HFFc6 (cell line): ENCODE measurements at places on chromosomes 11 and 22. TPM values are rescaled to one million over a fixed set of nuclear protein-coding genes. Genes with fewer than 3 reads are reported as not detected.

DNA sequence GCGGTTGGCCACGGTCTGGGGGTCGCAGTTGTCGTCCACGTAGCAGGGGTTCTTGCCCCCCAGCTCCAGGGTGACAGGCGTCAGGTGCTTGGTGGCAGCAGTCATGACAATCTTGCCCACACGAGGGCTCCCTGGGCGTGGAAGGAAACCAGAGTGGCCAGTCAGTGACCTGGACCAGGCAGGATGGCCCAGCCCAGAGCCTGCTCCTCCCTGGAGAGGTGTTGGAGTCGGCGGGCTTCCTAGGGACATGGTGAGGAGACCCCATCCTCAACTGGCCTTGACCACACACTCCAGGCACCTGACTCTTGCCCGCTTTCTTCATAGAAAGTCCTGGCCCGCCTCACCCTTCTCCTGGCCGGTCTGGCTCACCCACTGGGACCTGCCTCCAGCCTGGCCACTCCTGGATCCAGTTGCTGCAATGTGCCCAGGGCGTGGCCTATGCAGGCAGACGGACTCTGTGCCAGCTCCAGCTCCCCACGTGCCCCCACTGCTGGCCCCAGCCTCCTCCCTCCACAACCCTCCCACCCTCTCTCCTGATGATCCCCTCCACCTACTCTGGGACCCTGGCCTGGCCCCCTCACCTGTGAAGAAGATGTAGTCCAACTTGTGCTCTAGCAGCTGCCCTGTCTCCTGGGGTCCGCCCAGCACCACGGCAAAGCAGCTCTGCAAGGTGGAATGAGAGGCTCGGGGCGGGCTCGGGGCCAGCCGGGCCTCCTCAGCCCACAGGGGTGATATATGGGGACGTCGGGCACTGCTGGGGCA is 8.7 kb downstream of the ALDH3B2 start:
- DNase-seq: no peak

DNA sequence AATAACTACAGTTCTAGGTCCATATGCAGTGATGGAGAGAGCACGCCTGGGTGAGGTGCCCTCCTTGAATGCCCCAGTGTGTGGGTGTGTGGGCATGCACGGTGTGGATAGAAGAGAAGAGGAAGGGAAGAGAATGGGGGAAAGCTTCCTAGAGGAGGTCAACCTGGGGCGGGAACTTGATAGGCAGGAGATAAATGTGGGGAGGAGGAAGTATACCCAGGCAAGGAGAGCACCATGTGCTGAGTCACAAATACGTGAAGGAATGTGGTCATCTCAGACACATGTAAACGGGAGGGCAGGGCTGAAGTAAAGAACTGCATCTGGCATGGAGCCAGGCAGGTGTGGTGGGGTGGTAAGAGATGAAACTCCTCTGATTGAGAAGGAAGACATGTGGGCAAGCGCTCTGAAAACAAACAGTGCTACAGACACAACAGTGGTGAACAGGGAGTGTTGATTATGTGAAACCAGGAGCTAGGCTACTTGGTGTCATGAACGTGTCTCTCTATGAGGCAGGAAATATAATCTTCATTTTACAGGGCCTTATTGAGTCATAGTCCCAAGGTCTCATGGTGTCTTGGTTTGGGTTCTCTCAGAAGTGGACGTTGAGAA is 61.5 kb upstream of the EED start:
- DNase-seq: no peak

DNA sequence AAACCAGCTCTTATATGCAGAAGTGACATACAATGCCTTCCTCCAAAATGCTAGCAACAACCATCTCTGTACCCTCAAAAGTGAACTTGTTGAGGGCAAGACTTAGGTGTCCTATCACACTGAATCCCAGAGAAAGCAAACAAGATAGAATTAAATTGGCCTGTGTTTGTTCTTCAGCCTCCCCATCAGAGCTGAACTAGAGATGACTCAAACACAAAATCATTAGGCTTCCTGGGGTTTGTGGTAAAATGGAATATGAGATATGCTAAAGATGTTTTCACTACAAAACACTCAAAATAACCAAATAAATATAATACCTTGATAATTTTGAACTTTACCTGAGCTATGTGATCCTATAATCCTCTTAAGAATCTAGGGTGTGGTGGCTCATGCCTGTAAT is 31.6 kb downstream of the ZNF214 start:
- peak; percentile 45 for DNase-seq

DNA sequence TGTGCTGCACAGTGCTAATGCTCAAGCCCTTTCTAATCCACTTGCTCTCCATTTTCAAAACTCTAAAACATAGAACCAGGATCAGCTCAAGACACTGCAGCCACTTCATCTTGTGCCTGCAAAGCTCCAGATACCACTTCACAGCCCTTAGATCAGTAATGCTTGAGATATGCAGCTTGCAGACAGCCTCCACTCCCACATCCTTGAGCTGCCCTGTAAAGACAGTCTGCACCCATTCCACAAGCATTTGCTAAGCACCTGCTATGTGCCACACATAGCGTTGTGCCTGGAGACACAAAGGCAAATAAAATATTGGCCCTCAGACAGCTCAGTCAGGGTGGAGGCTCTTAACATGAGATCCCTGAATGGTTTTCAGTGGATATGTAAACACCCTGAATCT is 192.5 kb upstream of the SNX19 start:
- DNase-seq: peak; percentile 78

GRCh38 chr22:49869845-49870712 is 16.4 kb downstream of the ZBED4 start:
- DNase-seq: no peak

DNA sequence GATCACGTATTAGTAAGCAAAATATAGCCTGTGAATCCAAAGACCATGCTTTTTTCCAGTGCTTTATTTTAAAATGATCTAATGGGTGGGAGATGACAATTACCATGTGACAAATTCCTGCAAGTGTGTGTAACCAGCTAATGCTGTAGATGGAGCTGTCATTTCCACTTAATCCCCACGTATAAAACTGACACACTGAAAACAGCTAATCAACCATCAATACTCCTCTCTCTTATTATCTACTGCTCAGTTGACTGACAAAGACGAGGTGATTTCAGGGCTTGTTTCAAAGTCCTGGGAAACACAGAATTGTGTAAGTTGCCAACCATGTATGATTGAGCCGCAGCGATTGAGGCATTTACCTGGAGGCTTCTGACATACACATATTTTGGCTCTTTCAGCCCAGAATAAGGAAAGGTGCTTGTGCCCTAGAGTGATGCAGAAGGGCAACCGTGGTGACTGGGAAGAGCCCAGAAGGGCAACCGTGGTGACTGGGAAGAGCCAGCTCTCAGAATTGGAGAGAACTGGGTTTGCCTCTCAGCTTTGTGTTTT is 9.7 kb downstream of the SLN start:
- no peak for DNase-seq

Gene KCTD17
- total RNA-seq: 35.4 to 41.3 TPM (median 39.8 TPM) in 3 replicates

- DNase-seq: peak; percentile 65
Observed at GRCh38 chr11:6251120-6251733, 8.4 kb upstream of the CCKBR start.

Gene DDTL
- 0.60 to 0.87 TPM (median 0.66 TPM) in 3 replicates for total RNA-seq

DNA sequence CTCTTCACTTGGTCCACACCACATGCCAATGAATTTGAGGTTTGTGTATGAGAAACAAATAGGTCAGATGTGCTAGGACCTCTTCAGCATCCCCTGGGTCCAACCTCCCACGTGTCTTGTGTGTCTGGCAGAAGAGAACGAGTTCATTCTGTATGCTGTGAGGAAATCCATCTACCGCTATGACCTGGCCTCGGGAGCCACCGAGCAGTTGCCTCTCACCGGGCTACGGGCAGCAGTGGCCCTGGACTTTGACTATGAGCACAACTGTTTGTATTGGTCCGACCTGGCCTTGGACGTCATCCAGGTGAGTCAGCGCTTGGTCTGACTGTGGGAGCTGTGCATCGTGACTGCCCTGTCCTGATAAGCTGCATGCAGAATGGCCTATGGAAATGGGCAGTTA is 101.0 kb upstream of the SORL1-AS1 start:
- no peak for DNase-seq

GRCh38 chr11:76148941-76149613 is 57.2 kb downstream of the WNT11 start:
- no peak for DNase-seq
